ENCODE measurements at places on chromosomes 2 and 18. TPM values are rescaled to one million over a fixed set of nuclear protein-coding genes. Genes with fewer than 3 reads are reported as not detected.

GRCh38 chr18:52844323-52844722 is 504.3 kb downstream of the DCC start:
- no peak overlapping the region for H3K4me3 ChIP-seq
- no peaks in the 10 kb centered on the region for H3K36me3 ChIP-seq
- H3K27ac ChIP-seq: no peak overlapping the region
- no peaks in the 10 kb centered on the region for H3K4me1 ChIP-seq
- no peaks in the 10 kb centered on the region for H3K27me3 ChIP-seq

- H3K27ac ChIP-seq: no peak overlapping the region
- H3K4me3 ChIP-seq: no peak overlapping the region
- no peaks in the 10 kb centered on the region for H3K36me3 ChIP-seq
- DNase-seq: no peak
- H3K27me3 ChIP-seq: no peaks in the 10 kb centered on the region
Observed at GRCh38 chr2:97734061-97735051, 21.0 kb downstream of the ZAP70 start.

Gene LHCGR
- total RNA-seq: not detected

Gene LINC00305
- 0.32 TPM for total RNA-seq

- H3K36me3 ChIP-seq: no peaks in the 10 kb centered on the region
- H3K4me3 ChIP-seq: no peak overlapping the region
- H3K27ac ChIP-seq: no peak overlapping the region
- peak; percentile 2 for DNase-seq
- no peaks in the 10 kb centered on the region for H3K27me3 ChIP-seq
Observed at GRCh38 chr2:97707362-97708047, 5.9 kb upstream of the ZAP70 start.

- no peaks in the 10 kb centered on the region for H3K27me3 ChIP-seq
- H3K27ac ChIP-seq: no peak overlapping the region
- DNase-seq: no peak
- no peak overlapping the region for H3K4me3 ChIP-seq
Observed at GRCh38 chr18:55078303-55078932, 119.2 kb upstream of the CCDC68 start.

Gene FEV
- total RNA-seq: not detected

Gene LONRF2
- 1.4 TPM for total RNA-seq

Gene SLC16A14
- 1.8 TPM for total RNA-seq

- H3K4me1 ChIP-seq: peaks cover 13% of the 10 kb centered on the region
- H3K4me3 ChIP-seq: no peak overlapping the region
- no peaks in the 10 kb centered on the region for H3K27me3 ChIP-seq
- H3K27ac ChIP-seq: peak overlapping the region; percentile 87
- no peaks in the 10 kb centered on the region for H3K36me3 ChIP-seq
Observed at GRCh38 chr18:11859903-11860407, 8.7 kb downstream of the CHMP1B start.

- no peak for DNase-seq
- no peak overlapping the region for H3K27ac ChIP-seq
- no peaks in the 10 kb centered on the region for H3K36me3 ChIP-seq
- peaks cover 9% of the 10 kb centered on the region for H3K27me3 ChIP-seq
Observed at GRCh38 chr2:181465676-181466375, 8.6 kb downstream of the ITGA4 start.

DNA sequence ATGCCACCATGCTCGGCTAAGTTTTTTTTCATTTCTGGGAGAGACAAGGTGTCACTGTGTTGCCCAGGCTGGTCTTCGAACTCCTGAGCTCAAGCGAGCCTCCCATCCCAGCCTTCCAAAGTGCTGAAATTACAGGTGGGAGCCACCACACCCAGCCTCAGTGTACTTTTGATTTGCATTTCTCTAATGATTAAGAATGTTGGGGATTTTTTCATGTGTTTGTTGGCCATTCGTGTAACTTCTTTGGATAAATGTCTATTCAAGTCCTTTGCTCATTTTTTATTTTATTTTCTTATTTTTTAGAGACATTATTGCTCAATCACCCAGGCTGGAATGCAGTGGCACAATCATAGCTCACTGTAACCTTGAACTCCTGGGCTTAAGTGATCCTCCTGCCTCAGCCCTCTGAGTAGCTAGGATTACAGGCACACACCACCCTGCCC is 73.1 kb downstream of the TMEM185B start:
- no peak overlapping the region for H3K4me3 ChIP-seq
- H3K27me3 ChIP-seq: no peaks in the 10 kb centered on the region
- no peak for DNase-seq
- no peak overlapping the region for H3K27ac ChIP-seq

Gene HOXD3
- 0.20 TPM for total RNA-seq

GRCh38 chr2:233303252-233303651 is 4.4 kb upstream of the SAG start:
- no peak for DNase-seq
- H3K27ac ChIP-seq: no peak overlapping the region
- no peaks in the 10 kb centered on the region for H3K4me1 ChIP-seq
- H3K27me3 ChIP-seq: no peaks in the 10 kb centered on the region

- no peak for DNase-seq
- no peaks in the 10 kb centered on the region for H3K27me3 ChIP-seq
- no peaks in the 10 kb centered on the region for H3K36me3 ChIP-seq
- H3K4me3 ChIP-seq: no peak overlapping the region
Observed at GRCh38 chr2:43054367-43054766, 172.0 kb downstream of the ZFP36L2 start.

GRCh38 chr2:173739006-173739405 is 226.2 kb downstream of the SP3 start:
- DNase-seq: no peak
- no peak overlapping the region for H3K27ac ChIP-seq
- H3K4me1 ChIP-seq: no peaks in the 10 kb centered on the region

DNA sequence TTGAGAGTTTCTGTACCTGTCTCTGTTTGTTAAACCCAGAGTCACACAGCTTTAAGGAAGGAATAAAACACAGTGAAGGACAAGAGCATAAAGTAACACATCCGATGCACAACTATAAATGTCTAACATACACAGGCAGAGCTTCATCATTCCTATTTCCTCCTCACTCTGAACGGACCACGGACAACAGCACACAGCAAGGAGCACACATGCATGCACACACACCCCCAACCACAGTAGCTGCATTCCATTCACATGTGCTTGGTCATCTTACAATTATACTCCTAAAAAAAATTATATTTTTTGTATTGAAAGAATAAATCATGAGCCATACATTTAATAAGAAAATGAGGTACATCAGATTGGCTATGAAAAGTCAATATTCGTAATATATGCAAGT is 58.3 kb downstream of the ID2 start:
- no peak for DNase-seq
- H3K36me3 ChIP-seq: no peaks in the 10 kb centered on the region
- H3K27me3 ChIP-seq: no peaks in the 10 kb centered on the region
- no peak overlapping the region for H3K4me3 ChIP-seq

Gene VWA3B
- not detected for total RNA-seq

Gene TDRD15
- 0.08 TPM for total RNA-seq

DNA sequence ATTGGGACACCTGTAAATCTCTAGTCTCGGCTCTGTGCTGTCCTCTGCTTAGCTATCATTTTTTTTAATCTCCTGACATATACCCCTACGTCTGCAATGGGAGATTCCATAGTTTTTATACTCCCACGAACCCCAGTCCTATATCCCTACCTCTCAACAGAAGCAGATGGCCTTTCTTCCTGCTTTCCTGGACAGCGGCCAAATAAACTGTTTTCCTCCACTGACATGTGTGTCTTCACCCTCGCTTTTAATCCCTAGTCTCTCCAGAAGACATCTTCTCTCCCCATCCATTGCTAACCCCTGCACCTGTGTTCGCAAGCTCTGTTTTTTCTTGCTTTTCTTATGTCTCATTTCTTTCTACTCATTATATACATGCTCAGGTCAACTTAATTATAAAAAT is 395.4 kb downstream of the EPHA4 start:
- DNase-seq: no peak
- H3K4me1 ChIP-seq: no peaks in the 10 kb centered on the region
- no peak overlapping the region for H3K27ac ChIP-seq

DNA sequence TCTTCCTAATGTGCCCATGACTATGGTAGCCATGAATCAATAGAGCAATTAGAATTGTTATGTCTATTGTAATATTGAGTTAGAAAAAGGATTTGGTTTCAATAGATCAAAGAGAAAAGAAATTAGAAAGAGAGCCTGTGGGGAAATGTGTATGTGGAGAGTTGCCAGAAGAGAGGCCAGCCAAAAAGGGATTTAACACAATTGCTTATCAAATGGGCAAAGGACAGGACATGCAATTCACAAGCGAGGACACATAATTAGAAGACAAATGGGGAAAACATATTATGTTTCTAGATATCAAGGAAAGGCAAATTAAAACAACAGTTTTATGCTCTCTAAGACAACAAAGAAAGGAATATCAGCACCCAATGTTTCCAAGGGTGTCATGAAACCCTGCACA is 403.2 kb upstream of the KLHL29 start:
- no peak overlapping the region for H3K4me3 ChIP-seq
- H3K36me3 ChIP-seq: no peaks in the 10 kb centered on the region
- H3K27ac ChIP-seq: no peak overlapping the region
- H3K27me3 ChIP-seq: no peaks in the 10 kb centered on the region
- no peaks in the 10 kb centered on the region for H3K4me1 ChIP-seq

Gene WDR35
- total RNA-seq: 4.6 TPM

All from hepatocyte (in vitro differentiated cells).